ENCODE measurements at places on chromosomes 4 and X.

GRCh38 chr4:80082693-80083092 lies 9.7 kb upstream of the ANTXR2 start:
- DNase-seq, result no peak

GRCh38 chrX:47683829-47684205 lies 24.8 kb upstream of the UXT start:
- DNase-seq, result no peak

DNA sequence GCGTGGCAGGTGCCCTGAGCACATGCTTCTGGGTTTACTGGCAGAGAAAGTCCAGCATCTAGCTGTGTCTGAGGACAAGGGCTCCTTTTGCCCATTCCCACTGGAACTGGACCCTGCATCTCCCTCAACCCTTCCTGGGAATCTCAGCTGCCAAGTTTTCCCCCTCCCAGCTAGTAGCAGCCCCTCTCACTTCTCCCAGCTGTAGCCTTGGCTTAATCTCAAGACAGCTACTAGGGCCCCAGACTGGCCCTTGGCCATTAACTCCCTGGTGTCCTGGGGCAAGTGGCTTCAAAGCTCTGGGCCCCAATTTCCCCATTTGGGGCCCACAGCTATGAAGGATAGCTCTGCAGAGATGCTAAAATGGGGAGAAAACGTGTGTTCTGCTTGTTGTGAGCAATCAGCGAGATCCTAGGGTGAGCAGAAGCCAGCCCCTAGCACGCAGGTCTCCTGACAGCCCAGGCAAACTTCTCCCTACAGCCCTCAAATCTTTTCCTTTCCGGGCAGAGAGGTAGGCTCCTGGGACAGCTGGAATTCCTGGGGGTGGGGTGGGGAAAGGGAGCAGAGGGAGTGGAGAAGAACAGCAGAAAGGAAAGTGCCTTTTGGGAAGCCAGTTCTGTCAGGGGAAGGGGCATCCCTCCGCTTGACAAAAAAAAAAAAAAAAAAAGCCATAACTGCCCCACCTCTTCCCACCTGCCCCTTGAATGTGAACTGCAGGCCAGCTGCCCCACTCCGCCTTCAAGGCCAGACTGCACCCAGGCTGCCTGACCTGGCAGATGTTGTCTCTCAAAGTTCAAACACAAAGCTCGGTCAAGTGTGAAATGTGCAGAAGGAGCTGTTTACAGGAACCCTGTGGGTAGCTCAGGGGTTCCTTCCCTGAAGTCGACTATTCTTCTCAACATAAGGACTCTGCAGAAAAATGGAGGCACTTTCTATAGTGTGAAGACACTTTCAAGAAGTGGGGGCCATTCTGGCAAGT lies 16.6 kb downstream of the FGD1 start:
- DNase-seq, result no peak

- no peak for DNase-seq
Observed at GRCh38 chrX:152445926-152446325, 5.2 kb downstream of the GABRA3 start.

DNA sequence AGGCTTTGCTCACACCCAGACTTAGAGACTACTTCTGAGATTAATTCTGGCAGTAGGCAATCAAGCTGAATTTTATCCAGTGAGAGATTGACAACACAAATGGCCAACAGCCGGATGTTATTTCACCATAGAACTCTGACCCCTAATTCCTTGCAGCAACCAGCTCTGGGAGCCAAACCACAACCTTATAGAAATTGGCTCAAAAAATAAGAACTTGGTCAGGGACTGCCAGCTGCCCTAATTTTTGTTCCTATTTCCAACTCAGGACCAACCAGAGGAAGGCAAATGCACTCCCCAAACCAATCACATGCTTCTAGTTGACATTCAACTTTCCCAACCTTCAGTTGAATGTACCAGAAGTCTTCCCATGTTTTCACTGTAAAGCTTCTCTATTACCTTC lies 269.7 kb downstream of the HS3ST1 start:
- no peak for DNase-seq

DNA sequence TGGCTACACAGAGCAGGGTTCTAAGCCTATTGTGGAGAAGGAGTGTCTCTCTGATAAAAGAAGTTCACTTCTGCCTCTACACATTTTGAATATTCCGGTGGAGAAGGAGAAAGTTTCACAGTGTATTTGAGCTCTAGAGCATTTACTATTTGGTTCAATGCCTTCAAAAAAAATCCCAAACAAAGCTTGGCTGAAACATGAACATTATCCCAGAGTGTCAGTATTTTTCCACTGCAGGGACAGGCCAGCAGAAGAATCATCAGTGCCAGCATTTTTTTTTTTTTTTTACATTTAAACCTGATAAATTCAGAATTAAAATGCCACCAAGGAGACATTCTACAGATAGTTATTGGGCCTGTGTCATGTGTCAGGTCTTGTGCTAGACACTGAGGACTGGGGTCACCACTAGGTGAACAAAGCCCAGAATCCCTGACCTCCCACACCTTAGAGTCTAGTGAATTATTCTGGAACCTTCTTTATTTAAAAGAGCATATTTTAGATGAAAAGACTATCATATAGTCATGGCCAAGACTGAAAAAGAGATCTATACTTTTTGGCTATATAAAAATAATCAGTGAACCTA lies 48.0 kb upstream of the NAP1L5 start:
- no peak for DNase-seq

GRCh38 chr4:80101792-80102116 lies 28.7 kb upstream of the ANTXR2 start:
- peak; percentile 23 for DNase-seq
